ENCODE measurements at places on chromosomes 1 and 21.

DNA sequence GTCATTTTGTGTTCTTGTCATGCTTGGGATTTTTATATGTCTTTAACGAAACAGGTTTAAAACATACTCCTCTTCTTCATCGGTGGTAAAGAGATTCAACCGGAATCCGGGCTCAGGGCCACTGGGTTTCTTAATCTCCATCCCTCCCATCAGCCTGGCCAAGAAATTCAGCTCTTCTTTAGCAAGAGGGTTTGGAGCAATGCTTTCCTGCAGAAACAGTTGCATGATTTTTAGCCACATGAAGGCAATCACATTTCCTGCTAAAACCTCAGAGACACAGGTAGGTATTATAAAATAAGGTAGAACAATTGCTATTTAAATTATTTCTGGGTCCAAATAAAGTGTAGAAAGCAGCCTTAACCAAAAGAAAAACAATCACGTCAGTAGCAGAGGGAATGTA lies 22.7 kb upstream of the LSM10 start:
- DNase-seq = no peak

DNA sequence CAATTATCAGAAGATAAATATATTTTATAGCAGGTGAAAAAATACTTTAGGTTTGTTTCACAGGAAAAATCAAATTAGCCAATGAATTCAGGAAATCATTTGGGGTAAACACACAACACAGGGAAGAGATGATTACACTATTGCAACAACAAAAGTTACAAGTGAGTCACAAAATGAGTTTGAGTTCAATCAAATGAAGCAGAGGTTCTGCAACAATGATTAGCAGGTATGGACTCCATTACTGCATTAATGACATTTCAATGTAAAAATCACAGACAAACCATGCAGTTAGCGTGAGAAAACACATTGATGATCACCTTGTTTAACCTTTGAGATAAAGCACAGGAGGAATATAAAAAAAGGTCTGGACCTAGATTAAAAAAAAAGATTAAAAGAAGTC lies 9.7 kb downstream of the ADGRL4 start:
- DNase-seq = no peak

DNA sequence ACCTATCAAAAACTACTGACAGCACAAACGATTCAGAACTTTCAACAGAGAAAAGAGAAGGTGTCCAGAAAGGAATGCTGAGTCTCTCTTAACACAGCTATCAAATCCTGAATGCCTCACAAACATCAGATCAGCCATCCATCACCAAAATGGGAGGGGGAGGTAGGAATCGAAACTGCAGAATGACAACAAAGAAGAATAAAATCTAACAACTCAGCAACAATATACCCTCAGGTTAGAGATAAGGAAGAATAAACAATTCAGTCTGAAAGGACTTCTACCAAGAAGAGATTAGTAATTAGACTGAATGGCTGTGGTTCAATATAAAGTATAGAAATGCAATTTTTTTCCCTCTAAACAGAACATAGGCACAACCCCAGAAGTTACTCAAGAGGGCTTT lies 94.4 kb downstream of the RERE start:
- no peak for DNase-seq

GRCh38 chr21:45845063-45845769 lies 136.4 kb upstream of the COL6A1 start:
- no peak for DNase-seq

DNA sequence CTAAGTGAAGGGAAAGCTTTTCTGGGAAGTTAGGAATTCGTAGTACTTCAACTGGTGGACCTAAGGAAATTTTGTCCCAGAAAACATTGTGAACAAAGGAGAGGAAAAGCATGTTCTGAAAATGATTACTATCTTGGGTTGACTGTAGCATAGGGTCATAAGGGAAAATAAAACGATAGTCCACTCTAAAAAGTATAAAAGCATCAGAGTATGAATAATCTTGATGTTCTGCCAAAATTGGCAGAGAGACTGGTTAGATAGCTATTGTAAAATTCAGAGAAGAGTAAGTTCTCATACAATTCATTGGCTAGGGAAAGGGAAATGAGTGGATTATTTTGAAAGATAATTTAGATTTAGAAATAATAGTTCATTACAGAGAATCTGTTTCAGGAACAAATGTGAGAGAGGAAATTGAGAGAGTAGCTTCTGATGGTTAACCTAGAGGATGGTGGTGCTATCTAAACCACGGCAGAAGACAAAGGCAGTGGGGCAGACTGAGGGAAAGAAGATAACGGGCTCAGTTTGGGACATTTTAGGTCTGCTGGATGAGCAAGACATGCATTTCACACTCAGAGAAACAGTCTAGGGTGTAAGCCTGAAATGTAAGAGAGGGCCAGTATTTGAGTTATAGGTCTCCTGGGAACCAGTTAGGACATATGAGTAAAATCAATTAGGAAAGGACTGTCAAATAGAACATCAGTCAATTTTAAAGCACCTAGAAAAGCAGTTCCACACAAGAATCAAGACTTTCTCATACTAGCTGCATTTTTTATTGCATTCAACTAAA lies 799.3 kb upstream of the CXADR start:
- DNase-seq = no peak

DNA sequence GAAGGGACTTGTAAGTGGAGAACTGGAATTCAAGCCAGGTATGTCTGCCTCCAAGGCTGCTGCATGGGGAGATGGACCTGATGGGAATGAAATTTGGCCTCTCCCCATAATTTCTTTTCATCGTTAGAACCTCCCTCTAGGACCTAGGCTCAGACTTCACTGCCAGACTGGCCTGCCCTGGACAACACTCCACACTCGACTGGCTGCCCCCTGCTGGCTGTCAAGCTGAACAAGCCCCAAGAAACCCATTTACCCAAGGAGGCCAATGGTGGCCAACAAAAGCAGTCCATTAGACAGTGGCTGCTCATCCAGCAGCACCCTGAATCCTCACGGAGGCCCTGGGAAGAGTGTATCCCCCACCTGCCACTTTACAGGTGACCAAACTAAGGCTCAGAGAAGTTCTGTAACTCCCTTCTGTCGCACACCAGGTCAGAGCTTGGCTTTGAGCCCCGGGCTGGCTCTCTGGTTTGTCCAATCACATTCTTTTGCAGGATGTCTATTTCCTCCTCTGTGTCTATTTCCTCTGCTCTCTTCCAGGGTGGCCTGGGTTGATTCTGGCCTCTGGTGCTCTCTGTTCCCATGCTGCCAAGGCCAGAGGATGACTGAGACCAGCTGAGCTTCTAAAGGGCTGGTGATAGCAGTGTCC lies 3.8 kb downstream of the RNF186 start:
- DNase-seq = no peak

GRCh38 chr1:45327644-45328515 lies 1.2 kb downstream of the HPDL start:
- peak; percentile 65 for DNase-seq

GRCh38 chr1:204684571-204685235 lies 835 bp downstream of the LRRN2 start:
- DNase-seq = peak; percentile 72

- DNase-seq = no peak
Measured at GRCh38 chr1:31228986-31229385, 10.7 kb downstream of the NKAIN1 start.

DNA sequence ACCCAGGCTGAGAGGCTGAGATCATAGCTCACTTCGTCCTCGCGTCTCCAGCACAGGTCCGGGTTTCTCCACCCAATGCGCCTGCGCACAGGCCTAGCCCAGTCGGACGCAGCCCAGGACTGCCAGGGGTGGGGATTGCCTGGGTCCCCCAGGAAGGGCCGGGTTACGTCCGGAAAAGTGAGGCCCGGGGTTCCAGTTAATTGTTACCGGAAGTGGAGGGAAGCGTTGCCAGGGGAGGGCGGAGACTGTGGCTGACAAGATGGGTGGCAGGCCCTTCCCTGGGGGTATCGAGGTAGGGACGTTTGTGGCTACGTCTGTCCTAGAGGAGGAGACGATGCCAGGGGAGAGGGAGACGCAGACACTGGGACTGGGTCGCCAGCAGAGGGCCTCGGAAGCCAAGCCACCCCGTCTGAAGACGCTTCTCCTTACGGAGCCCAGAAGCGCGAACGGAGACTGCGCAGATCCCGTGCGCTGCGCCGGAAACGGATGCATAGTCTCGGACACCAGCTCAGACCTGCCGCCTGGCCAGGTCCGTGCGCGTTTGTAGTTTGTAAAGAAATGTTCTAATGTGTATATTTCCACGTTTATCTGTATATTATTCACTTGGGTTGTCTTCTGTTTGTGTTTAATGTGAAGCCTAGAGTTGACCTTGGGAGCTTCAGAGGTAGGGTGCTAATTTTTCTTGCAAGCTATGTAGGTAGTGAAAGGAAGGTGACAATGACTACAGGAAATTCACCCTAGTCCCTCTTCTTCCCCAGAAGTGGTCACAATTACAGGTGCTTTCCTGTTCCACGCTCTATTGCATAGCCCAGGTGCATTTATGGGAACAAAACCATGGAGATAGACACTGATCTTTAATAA lies 7.3 kb downstream of the RSRP1 start:
- peak; percentile 96 for DNase-seq

- DNase-seq = no peak
Measured at GRCh38 chr1:31792116-31792515, 23.7 kb downstream of the SPOCD1 start.

- no peak for DNase-seq
Measured at GRCh38 chr1:226029093-226029496, 30.0 kb upstream of the SDE2 start.

- peak; percentile 62 for DNase-seq
Measured at GRCh38 chr1:100538913-100539835, 1.2 kb downstream of the GPR88 start.

GRCh38 chr21:35658242-35658641 lies 402.1 kb downstream of the SETD4 start:
- DNase-seq = no peak

- no peak for DNase-seq
Measured at GRCh38 chr21:33011462-33011861, 14.3 kb upstream of the OLIG2 start.

DNA sequence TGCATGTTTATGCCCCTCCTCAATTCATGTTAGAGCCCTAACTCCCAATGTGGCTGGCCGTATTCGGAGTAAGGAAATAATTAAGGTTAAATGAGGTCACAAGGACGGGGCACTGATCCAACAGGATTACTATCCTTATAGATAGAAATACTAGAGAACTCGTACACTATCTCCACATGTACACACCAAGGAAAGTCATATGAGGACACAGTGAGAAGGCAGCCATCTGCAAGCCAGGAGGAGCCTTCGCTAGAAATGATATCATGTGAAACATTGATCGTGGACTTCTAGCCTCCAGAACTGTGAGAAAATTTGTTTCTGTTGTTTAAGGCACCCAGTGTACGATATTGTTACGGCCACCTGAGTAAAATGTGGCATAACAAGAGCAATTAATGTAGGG lies 79.7 kb downstream of the FAF1 start:
- no peak for DNase-seq

DNA sequence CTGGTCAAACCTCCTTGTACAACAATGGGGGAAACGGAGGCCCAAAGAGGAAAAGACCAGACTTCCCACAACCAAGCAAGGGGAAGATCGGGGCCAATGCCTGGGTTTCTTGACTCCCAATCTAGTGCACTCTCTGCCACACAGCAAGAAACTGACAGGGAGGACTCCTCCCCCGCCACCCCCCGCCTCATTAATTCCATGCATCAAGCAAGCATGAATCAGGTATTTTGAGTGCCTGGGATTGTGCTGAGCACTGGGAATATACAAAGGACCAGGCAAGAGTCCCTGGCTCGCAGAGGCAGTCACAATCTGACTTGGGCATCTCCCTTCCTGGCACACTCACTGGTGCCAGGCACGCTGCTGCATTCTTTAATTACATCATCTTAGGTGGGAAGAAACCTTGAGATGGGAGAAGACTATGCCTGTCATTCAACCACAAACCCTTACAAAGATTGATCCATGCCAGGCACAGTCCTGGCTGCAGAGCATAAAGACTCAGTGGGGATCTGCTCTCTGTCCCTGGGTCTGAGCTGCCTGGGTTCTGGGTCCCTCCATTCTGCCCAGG lies 4.4 kb upstream of the KCNC4 start:
- DNase-seq = no peak

GRCh38 chr21:39318091-39318959 lies 4.9 kb upstream of the BRWD1 start:
- no peak for DNase-seq

- DNase-seq = no peak
Measured at GRCh38 chr21:35833991-35834390, 226.3 kb downstream of the SETD4 start.

- no peak for DNase-seq
Measured at GRCh38 chr1:151510614-151510956, 602 bp upstream of the CGN start.

DNA sequence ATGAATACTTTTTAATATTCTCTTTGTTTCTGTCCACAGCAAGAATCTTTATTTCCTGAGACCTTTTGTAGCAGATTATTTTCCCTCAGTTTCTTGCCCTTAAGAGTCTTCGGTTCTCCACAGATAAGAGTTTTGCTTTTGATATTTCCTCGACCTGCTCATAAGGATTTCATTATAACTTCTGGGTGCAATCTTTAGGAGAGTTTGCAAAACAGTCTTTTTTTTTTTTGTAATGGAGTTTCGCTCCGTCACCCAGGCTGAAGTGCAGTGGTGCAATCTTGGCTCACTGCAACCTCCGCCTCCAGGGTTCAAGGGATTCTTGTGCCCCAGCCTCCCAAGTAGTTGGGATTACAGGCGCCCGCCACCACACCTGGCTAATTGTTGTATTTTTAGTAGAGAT lies 10.1 kb upstream of the UBE4B start:
- no peak for DNase-seq

DNA sequence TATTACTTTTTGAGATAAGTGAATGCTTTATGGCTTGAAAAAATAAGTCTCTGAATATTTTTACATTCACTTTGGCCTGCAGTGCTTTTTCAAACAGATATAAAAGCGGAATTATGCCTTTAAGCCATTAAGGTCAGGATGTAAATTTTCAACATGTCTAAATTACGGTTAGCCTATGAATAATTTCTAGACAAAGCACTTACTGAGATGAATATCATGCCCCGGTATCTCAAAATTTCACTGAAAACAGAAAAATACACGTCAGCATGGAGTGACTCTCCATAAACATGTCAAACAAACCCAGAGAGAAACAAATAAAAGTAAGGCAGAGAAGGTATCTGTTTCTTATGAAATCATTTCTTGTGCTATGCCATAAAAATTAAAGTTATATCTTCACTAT lies 853.9 kb downstream of the KCNT2 start:
- DNase-seq = no peak

DNA sequence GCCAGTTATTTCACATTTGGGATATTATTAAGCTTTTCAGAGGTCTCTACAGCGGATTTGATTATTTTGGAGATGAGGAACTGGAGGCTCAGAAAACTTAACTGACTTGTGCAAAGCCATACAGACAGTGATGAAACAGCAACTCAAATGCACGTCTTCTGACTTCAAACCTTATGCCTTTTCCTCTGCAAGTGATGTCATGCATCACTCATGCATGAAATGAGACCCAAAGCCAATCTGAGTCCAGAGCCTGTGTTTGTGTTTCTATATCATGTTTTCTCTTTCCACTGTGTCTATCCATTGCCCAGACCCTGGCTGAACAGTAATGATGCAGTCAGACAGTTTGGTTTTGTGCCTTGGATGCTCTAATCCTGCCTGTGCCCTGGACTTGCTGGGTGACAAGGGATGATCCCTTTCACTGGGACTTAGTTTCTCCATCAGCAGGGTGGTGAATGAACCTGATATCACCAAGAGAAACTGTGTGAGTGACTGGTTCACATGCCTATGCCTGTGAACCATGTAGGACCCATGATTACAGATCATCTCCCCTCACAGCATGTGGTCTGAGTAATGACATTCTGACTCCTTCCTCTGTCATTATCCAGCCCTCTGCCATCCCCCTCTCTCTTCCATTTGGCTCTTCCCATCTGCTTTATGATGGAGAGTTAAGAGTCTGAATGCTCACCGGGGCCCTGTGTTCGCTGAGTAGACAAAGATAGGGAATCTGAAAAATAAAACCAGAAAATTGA lies 33.4 kb downstream of the SLAMF6 start:
- DNase-seq = peak; percentile 5

- no peak for DNase-seq
Measured at GRCh38 chr1:59288046-59288445, 8.8 kb upstream of the FGGY start.

Measured in NCI-H69 (cell line).